Chondrocyte (in vitro differentiated cells): ENCODE measurements at places on chromosomes 4 and X. TPM values are rescaled to one million over a fixed set of nuclear protein-coding genes. Genes with fewer than 3 reads are reported as not detected.

The DCX gene
- not detected in 3 replicates for total RNA-seq

DNA sequence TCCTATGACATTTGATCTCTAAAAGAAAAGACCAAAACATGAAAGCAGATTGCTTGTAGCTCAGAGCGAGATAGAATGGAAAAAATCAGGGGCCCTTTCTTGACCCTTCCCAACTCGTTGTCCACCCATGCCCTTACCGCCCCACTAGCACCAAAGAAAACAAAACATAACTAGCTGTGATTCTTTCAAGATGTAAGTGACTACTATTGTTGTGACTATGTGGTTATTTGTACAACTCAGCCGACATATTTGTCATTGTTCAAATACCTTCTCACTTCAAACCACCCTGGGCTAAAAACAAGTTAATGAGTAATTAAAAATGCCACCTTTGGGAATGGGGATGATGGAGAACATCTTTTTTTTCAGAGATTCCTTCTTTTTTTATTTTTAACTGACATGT is 171.2 kb upstream of the GPC4 start:
- DNase-seq: no peak
- H3K27ac ChIP-seq: peak overlapping the region; percentile 28
- no peak overlapping the region for H3K4me3 ChIP-seq
- no peaks in the 10 kb centered on the region for H3K36me3 ChIP-seq
- no peaks in the 10 kb centered on the region for H3K27me3 ChIP-seq
- H3K4me1 ChIP-seq: peaks cover 24% of the 10 kb centered on the region

GRCh38 chrX:153645921-153646488 is 998 bp upstream of the DUSP9 start:
- no peak overlapping the region for H3K4me3 ChIP-seq
- H3K4me1 ChIP-seq: peaks cover 5% of the 10 kb centered on the region
- H3K36me3 ChIP-seq: no peaks in the 10 kb centered on the region
- H3K27me3 ChIP-seq: peaks cover 18% of the 10 kb centered on the region

DNA sequence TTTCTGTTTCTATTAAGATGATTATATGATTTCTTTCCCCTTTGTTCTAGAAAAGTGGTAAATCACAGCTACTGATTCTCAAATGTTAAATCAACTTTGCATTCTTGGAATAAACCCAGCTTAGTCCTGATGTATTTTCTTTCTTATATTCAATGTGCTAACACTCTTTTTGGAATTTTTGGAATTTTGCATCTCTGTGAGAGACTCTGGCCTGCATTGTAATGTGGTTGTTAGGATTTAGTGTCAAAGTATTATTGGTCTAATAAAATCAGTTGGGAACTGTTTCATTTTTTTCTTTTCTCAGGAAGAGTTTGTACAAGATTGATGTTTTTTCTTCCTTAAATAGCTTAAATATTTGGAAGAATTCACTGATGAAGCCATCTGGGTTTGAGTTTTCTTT is 109.6 kb downstream of the KIT start:
- peaks cover 5% of the 10 kb centered on the region for H3K36me3 ChIP-seq
- no peak overlapping the region for H3K4me3 ChIP-seq

- H3K27me3 ChIP-seq: no peaks in the 10 kb centered on the region
Measured at GRCh38 chrX:53312946-53313727, 31.8 kb upstream of the IQSEC2 start.

GRCh38 chr4:186400676-186401075 is 134.7 kb downstream of the F11 start:
- peaks cover 7% of the 10 kb centered on the region for H3K4me1 ChIP-seq
- no peaks in the 10 kb centered on the region for H3K36me3 ChIP-seq
- H3K27ac ChIP-seq: no peak overlapping the region
- H3K27me3 ChIP-seq: peaks cover 3% of the 10 kb centered on the region

GRCh38 chr4:122632396-122633143 is 11.7 kb upstream of the IL21 start:
- peaks cover 2% of the 10 kb centered on the region for H3K36me3 ChIP-seq
- no peak overlapping the region for H3K27ac ChIP-seq
- no peaks in the 10 kb centered on the region for H3K4me1 ChIP-seq
- peaks cover 36% of the 10 kb centered on the region for H3K27me3 ChIP-seq
- DNase-seq: no peak

- no peaks in the 10 kb centered on the region for H3K36me3 ChIP-seq
- peaks cover 42% of the 10 kb centered on the region for H3K27me3 ChIP-seq
- H3K4me1 ChIP-seq: peaks cover 10% of the 10 kb centered on the region
- no peak overlapping the region for H3K4me3 ChIP-seq
- H3K27ac ChIP-seq: no peak overlapping the region
- no peak for DNase-seq
Measured at GRCh38 chr4:7189066-7189465, 3.3 kb upstream of the SORCS2 start.

GRCh38 chr4:185709802-185710486 is 102.0 kb downstream of the SORBS2 start:
- peaks cover 4% of the 10 kb centered on the region for H3K36me3 ChIP-seq
- no peaks in the 10 kb centered on the region for H3K27me3 ChIP-seq
- DNase-seq: no peak
- no peak overlapping the region for H3K4me3 ChIP-seq

- no peak overlapping the region for H3K27ac ChIP-seq
- H3K4me1 ChIP-seq: no peaks in the 10 kb centered on the region
- H3K36me3 ChIP-seq: no peaks in the 10 kb centered on the region
- no peak overlapping the region for H3K4me3 ChIP-seq
Measured at GRCh38 chr4:46051392-46051791, 72.5 kb downstream of the GABRG1 start.

DNA sequence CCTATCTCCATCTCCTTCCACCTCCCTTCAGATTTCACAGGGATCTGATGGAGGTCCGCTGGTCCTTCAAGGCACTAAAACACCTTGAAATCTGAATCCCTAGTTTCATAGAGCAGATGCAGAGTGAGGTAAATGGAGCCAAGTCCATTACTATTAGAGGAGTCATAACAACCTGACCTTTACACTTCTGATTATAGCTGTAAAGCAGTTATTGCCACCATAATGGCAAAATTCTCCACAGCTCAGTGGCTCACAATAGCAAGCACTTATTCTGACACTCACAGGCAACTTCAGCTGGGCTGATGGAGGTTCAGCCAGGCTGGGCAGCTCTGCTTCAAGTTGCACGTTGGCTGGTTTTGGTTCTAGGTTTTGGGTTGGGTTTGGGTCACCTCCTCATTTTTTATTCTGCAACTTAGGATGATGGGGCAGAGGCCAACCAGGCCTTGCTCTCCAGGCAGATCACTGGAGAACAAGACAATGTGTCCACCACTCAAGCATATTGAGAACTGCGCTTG is 51.4 kb upstream of the LRAT start:
- H3K27me3 ChIP-seq: peaks cover 30% of the 10 kb centered on the region
- H3K4me3 ChIP-seq: no peak overlapping the region
- no peak overlapping the region for H3K27ac ChIP-seq
- H3K36me3 ChIP-seq: no peaks in the 10 kb centered on the region
- H3K4me1 ChIP-seq: no peaks in the 10 kb centered on the region
- DNase-seq: no peak

- peaks cover 66% of the 10 kb centered on the region for H3K4me1 ChIP-seq
- DNase-seq: no peak
- H3K4me3 ChIP-seq: peak overlapping the region; percentile 1
- H3K27ac ChIP-seq: peak overlapping the region; percentile 98
- no peaks in the 10 kb centered on the region for H3K27me3 ChIP-seq
Measured at GRCh38 chr4:98290511-98290910, 29.3 kb downstream of the RAP1GDS1 start.

DNA sequence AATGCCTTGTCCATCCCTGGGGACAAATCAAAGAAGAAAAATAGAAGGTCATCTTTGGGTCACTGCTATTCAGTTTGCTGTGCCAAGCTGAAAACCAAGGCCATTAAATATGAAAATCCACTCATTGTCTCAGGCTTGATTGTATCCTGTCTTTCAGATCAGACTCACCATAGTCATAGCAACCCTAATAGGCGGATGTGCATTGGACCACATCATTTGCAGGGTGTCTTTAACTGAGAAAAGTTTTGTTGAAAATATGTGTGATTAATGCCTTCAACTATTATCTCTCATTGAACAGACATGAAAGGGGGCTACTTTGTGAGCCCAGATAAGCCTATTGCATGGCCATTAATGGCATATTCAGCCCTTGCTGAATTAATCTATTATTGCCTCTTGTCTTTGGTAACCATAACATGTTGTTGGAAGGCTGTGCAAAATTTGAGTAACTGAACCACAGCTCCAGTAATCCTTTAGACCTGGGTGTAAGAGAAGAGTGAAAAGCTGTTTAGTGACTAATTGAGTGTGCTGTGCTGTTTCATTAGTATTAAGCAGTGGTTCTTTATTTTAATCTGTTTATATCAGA is 453.6 kb upstream of the EPHA5 start:
- H3K27me3 ChIP-seq: no peaks in the 10 kb centered on the region
- H3K4me3 ChIP-seq: no peak overlapping the region
- H3K27ac ChIP-seq: no peak overlapping the region
- DNase-seq: no peak
- no peaks in the 10 kb centered on the region for H3K4me1 ChIP-seq
- no peaks in the 10 kb centered on the region for H3K36me3 ChIP-seq
